NCI-H1105 treated with DMSO at 0.1 percent for 48 hours (cell line): ENCODE measurements at places on chromosomes 6 and 20.

DNA sequence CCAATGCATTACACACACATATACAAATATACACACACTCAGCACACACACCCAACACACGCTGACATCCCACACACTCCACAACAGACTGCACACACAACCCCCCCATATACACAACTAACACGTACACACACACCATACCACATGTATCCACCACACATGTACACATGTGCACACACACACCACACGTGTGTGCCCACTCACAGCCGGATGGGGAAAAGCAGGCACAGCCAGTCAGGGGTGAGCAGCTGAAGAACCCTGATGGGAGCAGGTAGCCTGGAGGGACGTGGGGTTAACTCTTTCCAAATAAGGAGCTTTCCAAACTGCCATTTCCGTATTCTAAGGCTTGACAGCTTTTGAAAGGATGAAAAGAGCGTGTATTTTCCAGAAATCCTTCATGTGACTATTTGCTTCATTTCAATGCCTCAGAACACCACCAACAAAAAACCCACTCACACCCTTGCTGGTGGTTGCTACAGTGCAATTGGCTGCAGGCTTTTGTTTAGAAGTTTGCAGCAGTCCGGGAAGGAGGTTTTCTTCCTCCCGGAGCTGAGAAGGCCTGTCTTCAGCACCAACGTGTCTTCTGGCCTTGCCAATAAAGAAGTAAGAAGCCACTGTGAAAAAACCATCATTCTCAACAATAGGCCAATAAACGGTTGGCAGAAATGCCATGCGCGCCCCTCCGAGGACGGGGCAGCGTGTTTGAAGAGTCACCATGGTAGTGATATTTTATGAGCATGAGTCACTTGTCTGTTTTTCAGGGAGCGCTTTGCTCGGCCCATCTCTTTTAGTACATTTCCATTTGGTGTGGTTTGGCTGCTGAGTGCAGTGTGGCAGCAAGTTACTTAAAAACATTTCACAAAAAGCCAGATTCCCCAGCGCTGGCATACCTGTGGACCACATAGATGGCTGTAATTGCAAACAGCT is 131.3 kb upstream of the GMDS start:
- DNase-seq = no peak

GRCh38 chr6:154359161-154359574 is 2.6 kb upstream of the IPCEF1 start:
- no peak for DNase-seq

GRCh38 chr20:17698384-17698783 is 1.4 kb upstream of the BANF2 start:
- DNase-seq = no peak

GRCh38 chr20:45339084-45339483 is 9.1 kb downstream of the SDC4 start:
- DNase-seq = no peak

DNA sequence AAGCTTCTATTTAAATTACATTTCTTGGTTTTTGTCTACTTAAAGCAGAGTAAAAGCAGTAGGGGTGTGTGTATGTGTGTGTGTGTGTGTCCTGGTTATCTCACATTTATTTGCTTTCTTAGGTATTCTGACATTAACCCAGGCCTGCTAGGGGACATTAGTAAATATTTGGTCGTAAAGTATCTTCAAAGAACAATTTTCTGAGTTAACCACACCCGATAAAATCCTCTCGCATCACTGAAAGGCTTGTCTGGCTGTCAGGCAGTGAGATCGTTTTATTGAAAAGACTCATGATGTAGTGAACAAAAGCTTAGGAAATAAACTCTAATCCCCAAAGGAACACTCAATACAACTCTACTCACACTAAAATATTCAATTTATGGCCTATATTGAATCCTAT is 77.9 kb downstream of the ZNF217 start:
- DNase-seq = no peak

DNA sequence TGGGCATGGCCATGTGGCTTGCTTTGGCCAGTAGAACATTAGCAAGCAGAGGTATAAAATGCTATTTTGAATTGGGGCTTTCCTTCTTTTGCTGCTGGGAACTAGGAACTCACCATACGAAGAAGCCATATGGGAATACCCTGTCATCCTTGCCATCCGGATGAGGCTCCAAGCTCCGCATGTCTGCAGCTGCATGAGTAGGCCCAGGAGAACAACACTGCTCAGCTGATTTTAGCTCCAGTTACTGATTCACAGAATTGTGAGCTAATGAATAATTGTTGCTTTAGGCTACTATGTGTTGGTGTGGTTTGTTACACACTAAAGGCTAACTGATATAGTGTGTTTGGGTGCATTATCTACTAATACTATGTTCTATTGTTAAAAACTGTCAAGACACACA is 2.7 kb upstream of the PLCB4 start:
- DNase-seq = no peak

DNA sequence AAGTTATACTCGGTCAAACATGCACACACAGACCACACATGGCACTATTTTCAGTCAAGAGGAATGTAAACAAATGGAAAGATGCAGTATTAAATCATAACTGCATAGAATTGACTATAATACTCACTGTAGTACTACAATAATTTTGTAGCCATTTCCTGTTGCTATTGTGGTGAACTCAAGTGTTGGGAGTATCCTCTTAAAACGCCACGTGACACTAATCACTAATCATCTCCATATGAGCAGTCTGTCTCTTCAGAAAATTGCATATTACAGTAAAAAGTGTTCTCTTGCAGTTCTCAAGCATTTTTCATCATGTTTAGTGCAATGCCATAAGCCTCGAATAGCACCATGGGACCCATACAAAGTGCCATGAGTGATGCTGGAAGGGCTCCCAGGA is 258.7 kb upstream of the ID4 start:
- DNase-seq = no peak

DNA sequence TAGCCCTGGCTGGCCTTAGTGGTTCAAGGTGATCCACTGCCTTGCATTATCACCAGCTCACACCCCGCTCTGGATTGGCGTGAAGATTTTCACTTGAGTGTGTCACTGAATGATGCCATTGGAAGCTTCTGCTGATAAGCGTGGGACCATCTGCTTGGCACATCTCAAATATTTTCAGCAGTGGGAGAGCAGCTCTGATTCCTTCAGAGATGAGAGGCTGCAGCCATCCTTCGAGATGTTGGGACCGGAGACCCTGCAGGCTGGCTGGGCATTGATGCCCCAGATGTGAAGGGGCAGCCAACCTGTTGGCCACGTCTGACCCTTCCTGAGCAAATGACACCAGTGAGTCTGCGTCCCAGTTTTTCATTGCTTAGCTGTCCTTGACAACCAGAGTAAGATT is at the start of gene MAS1:
Gene MAS1, plus strand, starts transcription at position 197 of the 400 bp plus-strand sequence. CDS start 15,968 bp downstream, outside the sequence.
- no peak for DNase-seq
